ENCODE measurements at places on chromosomes 6 and 20.

- DNase-seq = no peak
Observed at GRCh38 chr20:37152284-37152683, 26.8 kb upstream of the RPN2 start.

GRCh38 chr6:1966713-1967112, 278.7 kb downstream of the GMDS start:
- DNase-seq = no peak

GRCh38 chr6:13590574-13591153, 16.3 kb downstream of the SIRT5 start:
- no peak for DNase-seq

GRCh38 chr6:167090171-167090570, 32.7 kb upstream of the CCR6 start:
- DNase-seq = no peak

DNA sequence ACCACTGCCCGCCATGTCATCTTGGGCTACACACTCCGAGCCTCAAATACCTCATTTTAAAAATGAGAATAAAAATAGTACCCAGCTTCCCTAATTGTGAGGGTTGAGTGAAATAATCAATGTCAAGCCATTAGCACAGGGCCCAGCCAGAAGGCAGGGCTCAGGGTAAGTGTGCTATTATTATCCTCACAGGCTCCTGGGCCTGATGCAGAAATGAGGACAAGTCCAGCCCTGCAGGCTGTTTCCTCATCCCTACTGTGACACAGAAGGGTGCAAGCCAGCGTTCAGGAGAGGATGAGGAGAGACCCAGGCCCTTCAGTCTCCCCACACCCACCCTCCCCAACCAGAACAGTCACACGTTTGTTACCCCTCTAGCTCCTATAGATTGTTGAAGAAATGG, 4.0 kb downstream of the DLK2 start:
- DNase-seq = no peak

All from psoas muscle (tissue), 8 donors.